ENCODE measurements at places on chromosomes 6 and 20. TPM values are rescaled to one million over a fixed set of nuclear protein-coding genes. Genes with fewer than 3 reads are reported as not detected.

DNA sequence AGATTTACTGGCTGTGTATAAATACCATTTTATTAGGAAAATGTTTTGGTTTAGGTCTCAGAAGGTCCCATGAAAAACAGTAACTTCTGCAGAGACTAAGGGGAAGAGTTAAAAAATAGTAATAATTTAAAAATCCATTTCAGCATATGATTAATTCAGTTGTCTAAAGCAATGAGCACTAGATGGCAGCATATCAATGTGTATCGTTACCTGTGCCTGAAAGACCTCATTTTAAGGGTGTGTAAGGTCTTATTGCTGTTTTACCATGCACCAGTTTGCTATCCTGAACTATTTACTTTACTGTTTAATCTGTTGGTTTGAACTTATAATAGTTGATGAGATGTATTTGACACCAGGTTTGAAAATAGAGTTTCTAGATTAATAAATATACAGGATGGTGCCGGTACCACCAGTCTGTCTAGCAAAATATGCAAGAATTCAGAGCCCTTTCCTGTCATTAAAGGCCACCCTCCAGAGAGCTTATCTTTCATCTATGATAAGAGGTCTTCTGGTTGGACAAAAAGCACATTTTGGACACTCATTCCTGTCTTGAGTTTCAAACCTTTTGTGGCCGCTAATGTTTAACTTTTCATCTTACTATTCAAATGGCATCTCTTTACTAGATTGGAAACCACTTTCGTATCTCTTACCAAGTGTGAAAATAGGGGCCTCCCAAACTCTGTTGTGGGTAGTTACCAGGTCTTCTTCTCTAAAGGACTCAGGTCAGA, 8.9 kb upstream of the AHI1 start:
- ATAC-seq: peak; percentile 66

- no peak for ATAC-seq
Measured at GRCh38 chr6:67608099-67608749, 1026.9 kb upstream of the ADGRB3 start.

- peak; percentile 71 for ATAC-seq
Measured at GRCh38 chr20:47196091-47197081, 160.1 kb downstream of the ZMYND8 start.

- ATAC-seq: no peak
Measured at GRCh38 chr6:157001716-157002115, 224.5 kb downstream of the ARID1B start.

GRCh38 chr6:28585335-28585734, 59.7 kb downstream of the GPX5 start:
- ATAC-seq: no peak

DNA sequence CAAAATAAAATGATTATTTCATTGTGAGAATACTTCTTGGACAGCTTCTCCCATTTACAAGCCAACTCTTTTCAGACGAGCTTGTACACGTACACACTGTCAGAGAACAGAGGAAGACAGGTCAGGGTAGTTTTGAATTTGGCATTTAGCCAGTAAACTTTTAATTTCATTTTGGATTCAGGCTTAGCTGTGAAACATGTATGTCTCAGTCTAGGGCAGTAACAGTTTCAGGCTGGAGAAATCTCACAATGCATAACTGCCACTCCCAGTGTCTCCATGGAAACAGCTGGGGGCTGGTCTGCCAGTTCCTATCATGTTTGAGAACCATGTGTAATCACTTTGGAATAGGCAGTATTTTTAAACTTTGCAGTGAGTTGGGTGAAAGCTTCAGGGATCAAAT, 22.0 kb upstream of the QKI start:
- peak; percentile 96 for ATAC-seq

DNA sequence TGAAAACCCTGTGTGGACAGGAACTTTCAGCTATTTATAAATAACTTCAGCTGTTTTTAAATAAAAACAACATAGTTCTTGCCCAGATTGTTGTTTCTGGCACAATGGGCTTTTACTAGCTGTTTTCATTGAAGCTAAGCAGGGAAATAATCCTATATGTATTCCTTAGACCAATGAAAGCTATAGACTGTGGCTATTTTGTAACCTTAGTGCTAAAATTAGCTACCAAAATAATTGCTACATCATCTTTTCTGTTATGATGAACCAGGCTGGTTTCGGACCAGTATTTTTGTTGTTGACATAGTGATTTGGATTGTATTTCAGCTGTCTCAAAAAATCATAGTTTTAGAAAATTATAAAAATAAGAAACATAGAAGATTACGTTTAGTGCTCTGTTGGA, 13.7 kb downstream of the PHF3 start:
- no peak for ATAC-seq

DNA sequence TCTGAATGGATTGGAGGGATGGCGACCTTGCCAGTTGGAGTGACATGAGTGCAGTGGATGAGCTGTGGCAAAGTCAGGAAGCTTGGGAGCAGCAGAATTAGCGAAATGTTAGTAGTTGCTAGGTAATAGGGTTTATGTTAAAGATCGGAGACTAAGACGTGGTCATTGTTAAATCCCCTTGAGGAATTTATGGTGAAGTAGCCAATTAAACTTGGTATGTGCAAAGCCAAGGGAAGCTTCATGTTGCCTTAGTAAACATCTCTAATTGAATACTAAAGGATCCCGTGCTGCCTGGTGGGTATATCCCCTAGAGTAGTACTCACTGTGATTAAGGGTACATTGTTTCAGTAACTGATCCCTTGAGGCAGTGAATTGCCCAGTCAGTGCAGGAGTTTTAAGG, 106.0 kb downstream of the PRIM2 start:
- no peak for ATAC-seq

- peak; percentile 35 for ATAC-seq
Measured at GRCh38 chr6:107489636-107490565, at the start of gene SOBP. TSS of gene SOBP (plus strand) at chr6:107490117. CDS start at chr6:107490617, 500 bp downstream.

DNA sequence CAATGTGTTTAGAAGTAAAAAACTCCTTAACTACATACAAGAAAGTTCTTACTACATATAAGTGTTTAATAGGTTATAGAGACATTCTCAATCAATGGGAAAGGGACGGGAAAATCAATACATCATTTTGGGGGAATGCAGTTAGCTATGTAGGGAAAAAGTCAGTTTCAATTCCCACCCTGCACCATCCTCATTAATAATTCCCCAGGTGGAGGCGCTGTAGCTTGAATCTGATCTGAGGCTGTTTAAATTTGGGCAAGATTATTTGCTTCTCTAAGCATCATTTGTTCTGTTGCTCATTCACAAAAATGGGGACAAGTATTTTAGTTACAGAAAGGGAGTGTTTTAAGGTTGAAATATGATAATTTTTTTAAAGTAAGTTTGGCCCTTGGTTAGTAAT, 19.1 kb downstream of the OLIG3 start:
- no peak for ATAC-seq

DNA sequence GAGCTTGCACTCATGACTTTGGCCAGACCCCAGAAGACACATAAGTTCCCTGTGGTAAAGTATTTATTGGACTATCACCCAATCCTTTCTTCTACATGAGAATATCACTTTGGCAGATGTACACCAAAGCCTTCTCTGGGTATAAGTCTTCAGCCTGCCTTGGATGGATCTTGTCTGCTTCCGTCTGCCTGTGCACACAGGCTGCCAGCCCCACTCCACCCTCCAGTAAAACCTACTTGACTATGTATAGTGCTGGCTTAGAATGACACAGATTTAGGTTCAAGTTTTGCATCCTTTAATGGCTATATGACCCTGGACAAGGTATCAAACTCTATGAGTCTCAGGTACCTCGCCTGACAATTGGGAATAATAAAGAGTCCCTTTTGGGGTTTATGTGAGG, 63.4 kb downstream of the BACH2 start:
- no peak for ATAC-seq

- peak; percentile 78 for ATAC-seq
Measured at GRCh38 chr6:158780988-158781691, 38.0 kb downstream of the EZR start.

GRCh38 chr6:113339209-113339608, 517.9 kb upstream of the MARCKS start:
- no peak for ATAC-seq

GRCh38 chr20:2244523-2244922, 51.3 kb upstream of the TGM3 start:
- no peak for ATAC-seq

- ATAC-seq: no peak
Measured at GRCh38 chr6:98847416-98847778, 13.0 kb downstream of the POU3F2 start.

GRCh38 chr6:41523915-41524633, 22.1 kb upstream of the FOXP4 start:
- ATAC-seq: no peak

- no peak for ATAC-seq
Measured at GRCh38 chr20:50724112-50724725, 7.2 kb upstream of the PARD6B start.

DNA sequence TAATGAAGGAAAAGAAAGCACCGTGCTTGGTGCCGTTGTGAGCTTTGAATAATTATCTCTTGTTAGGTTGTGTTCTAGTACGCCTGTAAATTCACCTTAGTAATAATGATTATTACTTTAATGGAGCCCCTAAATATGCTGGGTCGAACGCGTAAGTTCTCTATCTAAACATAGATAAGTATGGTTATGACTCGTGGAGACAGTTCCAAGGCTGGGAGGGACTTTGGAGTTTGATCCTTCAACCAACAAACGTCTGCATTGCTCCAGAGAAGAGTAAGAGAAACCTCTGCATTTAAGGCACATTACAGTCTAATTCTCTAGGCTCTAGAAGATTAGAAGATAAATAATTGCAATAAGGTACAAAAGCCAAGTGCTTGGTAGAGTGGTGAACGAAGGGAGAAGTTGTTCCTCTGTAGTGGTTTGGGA, 514 bp downstream of the ACOT13 start:
- ATAC-seq: peak; percentile 6

GRCh38 chr20:46296526-46297250, 11.6 kb downstream of the CDH22 start:
- ATAC-seq: no peak

DNA sequence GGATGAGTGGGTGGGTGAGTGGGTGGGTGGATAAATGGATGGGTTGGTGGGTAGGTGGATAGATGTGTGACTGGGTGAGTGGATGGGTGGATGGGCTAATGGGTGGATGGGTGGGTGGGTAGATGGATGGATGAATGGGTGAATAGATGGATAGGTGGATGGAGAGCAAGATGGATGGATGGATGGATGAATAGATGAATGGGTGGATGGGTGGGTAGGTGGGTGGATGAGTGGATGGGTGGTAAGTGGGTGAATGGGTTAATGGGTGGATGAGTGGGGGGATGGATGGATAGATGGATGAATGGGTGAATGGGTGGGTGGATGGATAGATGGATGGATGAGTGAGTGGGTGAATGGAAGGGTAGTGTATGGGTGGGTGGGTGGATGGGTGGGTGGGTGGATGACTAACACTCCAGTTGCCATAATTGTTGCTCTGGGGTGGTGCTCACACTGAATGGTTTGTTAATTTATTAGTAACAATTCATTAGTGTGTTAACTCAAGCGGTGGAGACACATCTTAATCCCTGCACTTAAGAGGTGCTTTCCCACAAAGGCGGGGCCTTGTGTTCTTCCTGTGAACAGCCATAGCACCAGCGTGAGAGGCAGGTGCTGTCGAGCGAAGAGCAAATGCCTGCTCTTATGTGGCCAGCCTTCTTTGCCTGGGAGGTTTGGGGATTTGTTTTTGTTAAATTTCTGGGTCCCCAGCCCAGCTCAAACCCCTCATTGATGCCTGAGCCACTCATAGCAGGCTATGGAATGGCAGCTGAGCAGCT, 4.9 kb upstream of the APCDD1L start:
- no peak for ATAC-seq

DNA sequence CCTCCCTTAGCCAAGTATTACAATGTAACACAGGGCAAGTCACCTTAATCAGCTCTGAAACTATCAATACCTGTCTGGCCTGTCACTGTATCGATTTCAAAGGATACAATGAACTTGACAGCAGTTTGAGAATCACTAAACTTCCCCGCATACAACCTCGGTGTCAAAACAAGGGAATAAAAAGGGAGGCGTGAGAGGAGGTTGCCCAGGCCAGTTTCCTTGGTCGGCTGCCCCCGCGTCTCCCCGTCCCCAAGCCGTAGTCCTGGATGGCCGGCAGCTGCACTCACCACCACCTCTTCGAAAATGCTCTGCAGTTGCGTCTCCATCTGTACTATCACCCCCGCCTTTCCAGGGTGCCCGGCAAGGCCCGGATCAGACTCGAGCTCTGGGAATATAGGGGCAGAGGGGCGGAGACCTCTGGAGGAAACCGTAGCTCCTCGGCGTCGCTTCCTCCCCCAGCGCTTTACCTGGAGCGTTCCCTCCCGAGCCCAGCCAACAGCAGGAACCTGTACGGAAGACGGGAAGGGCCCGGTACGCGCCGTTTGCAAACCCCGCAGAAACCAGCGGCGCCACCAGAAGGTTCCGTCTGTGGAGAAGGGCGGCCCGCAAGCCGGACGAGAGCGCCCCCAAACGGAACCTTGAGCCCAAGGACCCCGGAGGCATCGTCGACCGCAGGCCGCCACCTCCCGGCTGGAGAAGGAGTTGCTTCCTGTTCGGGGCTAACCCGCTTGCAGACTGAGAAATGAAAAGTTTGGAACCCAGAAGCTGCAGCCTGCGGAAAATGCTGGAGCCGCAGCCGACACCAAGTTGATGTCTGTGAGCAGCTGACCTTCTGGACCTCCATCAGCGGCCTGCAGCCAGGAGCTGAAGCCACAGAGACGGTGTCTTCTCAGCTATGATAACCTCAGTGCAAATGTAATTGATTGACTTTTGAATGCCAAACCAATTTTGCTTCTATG, at the start of gene MED23:
Gene MED23, minus strand, starts transcription at position 519 of the 959 bp plus-strand sequence. Its CDS starts 193 bp downstream, at position 326.
- ATAC-seq: peak; percentile 100

GRCh38 chr20:13493143-13493542, 145.6 kb downstream of the TASP1 start:
- peak; percentile 50 for ATAC-seq

DNA sequence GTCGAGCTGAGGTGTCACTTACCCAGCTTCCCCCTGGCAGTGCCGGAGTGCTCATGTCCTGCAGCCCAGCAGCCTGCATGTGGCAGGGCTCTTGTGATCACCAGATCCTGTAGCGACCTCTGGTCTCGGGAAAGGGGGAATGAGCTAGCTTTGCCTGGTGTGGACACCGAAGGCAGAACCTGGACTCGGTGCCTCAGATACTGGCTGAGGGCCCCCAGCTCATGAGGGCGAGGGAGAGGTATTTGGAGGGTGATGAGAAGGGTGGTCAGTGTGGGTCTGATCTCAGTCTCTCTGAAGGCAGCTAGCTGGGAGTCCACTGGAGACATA, 26.3 kb downstream of the SUN5 start:
- no peak for ATAC-seq

Gene LGSN
- not detected for total RNA-seq

Gene DLL1
- total RNA-seq: 10.4 TPM

Gene SYCP2
- total RNA-seq: 0.60 TPM

Gene CCM2L
- 1.2 TPM for total RNA-seq

Gene PKHD1
- total RNA-seq: 0.04 TPM

Gene LPA
- total RNA-seq: 0.24 TPM

Gene HMGCLL1
- total RNA-seq: not detected

Gene BTBD3
- 10.0 TPM for total RNA-seq

Gene HLA-DRB5
- total RNA-seq: not detected

Gene PNPLA1
- total RNA-seq: 0.20 TPM

Gene RAET1E
- total RNA-seq: 101 TPM

Gene HEBP2
- 162 TPM for total RNA-seq

Gene IPCEF1
- total RNA-seq: 1.8 TPM

Gene RGS17
- 1.6 TPM for total RNA-seq

Gene MLN
- not detected for total RNA-seq
